ENCODE measurements at places on chromosomes 7 and 10. TPM values are rescaled to one million over a fixed set of nuclear protein-coding genes. Genes with fewer than 3 reads are reported as not detected.

GRCh38 chr7:143418681-143419458 is 10.2 kb upstream of the EPHA1 start:
- DNase-seq, result no peak

DNA sequence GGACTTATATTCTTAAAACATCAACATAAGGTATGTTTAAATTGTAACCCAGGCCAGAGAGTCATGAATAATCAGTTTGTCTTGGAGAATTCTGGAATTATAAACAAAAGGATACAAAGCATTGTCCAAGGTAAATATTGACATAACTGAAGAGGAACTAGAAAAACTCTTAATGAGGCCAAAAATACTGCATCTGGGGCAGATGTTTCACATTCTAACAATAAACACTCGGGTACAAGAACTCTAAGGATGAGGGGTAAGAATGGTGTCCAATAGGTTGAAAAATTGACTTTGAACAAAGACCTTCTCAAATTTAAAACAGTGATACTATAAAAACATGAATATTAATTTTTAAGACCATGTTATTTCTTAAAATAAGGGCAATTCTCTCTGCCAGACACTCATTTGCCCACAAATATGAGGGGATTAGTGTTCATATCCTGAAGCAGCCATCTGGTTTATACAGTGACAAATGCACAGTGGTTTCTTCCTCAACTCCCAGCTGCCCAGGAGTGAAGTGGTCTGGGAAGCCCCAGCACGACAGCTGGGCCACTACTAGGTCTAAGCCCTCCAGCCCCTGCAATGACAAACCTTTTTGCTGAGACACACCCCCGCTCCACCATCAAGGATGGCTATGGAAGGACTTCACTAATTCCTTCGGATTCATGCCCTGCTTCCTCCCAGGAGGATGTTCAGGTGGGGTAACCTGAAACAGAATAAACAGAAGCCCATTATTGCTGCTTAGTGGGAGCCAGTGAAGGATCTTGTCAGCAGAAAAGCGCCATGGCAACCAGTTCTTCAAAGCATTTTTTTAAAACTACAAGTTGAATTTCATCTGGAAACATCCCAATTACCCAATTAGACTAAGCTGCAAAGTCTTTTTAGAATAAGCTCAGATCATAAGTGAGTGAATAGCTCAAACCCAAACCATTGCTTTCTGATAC is 107.5 kb upstream of the ARID5B start:
- no peak for DNase-seq

- DNase-seq, result no peak
Measured at GRCh38 chr7:88669913-88670312, 89.6 kb upstream of the ZNF804B start.

DNA sequence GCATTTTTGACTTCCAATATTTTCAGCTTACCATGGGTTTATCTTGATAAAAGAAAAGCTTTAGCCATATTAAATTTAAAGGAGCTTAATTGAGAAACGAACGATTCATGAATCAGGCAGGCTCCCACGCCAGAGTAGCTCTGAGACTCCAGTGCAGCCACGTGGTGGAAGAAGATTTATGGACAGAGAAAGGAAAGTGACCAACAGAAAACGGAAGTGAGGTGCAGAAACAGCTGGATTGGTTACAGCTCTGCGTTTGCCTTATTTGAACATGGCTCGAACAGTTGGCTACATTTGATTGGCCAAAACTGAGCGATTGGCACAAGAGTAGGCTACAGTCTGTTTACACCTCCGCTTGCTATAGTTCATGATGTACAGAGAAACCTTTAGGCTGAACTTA is 395.4 kb downstream of the GATA3 start:
- DNase-seq, result no peak

GRCh38 chr10:69912589-69912988 is 110.9 kb downstream of the COL13A1 start:
- DNase-seq, result peak; percentile 47

CFAP69 gene
- total RNA-seq, result 5.9 TPM

HOGA1 gene
- total RNA-seq, result 0.15 TPM

DENND10 gene
- 53.1 TPM for total RNA-seq

SRPK2 gene
- 35.0 TPM for total RNA-seq
